ENCODE measurements at places on chromosomes 2 and 18. TPM values are rescaled to one million over a fixed set of nuclear protein-coding genes. Genes with fewer than 3 reads are reported as not detected.
A peak's percentile ranks its signal among the peaks of the same experiment; 100 is the strongest.

- no peak for DNase-seq
These were observed 3.7 kb downstream of the HTRA2 start for GRCh38 chr2:74533464-74533863.

DNA sequence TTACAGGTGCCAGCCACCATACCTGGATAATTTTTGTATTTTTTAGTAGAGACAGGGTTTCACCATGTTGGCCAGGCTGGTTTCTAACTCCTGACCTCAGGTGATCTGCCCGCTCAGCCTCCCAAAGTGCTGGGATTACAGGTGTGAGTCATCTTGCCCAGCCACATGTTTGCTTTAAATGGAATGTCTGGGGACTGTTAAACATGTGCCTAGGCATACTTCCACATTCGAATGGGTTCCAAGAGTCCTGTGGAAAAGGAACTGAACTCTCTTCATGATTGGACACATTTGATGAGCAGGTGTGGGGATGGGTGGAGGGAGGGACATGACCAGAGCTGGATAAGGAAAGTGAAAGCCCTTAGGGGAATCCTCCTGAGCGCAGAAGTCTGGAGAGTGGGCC, 58.4 kb upstream of the GREB1L start:
- DNase-seq: no peak

GRCh38 chr2:19677825-19678518, 223.8 kb downstream of the TTC32 start:
- no peak for DNase-seq

DNA sequence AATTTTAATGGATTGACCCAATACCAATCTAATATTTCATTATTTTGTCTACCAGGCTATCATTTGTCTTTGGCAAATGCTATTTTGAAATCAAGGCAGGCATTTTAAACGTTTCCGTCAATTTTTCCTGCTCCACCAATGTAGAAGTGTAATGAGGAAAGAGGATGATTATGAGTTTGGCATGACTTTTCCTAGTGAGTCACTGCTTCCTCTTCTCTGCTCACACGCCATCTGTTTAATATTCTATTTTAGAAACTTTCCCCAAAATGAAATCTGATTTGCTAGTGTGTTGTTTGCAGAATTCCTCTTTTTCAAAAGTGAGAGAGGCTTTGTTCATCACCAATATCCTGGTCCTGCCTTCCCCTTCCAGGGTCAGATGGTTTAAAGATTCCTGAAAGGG, 42.5 kb upstream of the PID1 start:
- DNase-seq: no peak

- DNase-seq: no peak
These were observed 98.6 kb downstream of the LNPK start for GRCh38 chr2:175903384-175903936.

- DNase-seq: no peak
These were observed 30.6 kb upstream of the PPP1R1C start for GRCh38 chr2:181955010-181955409.

DNA sequence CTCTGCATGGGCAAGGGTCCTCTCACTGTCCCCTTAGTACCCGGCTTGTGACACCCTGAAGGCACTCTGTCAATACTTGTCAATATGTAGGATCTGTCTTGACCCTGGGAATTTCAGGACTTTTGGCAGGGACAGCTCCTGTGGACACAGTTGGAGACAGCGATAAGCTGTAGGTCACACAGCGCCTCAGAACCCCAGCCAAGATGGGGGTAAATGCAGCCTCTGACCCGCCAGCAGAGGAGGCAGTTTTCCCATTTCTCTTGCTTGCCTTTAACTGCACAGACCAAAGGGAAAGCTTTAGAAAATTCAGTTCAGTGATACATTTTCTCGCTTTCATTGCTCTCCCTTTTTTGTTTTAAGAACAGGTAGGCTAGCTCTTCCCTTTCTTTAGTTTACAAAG, 54.8 kb upstream of the KLHL29 start:
- no peak for DNase-seq

- no peak for DNase-seq
These were observed 233.5 kb upstream of the ZEB2 start for GRCh38 chr2:144753416-144753815.

DNA sequence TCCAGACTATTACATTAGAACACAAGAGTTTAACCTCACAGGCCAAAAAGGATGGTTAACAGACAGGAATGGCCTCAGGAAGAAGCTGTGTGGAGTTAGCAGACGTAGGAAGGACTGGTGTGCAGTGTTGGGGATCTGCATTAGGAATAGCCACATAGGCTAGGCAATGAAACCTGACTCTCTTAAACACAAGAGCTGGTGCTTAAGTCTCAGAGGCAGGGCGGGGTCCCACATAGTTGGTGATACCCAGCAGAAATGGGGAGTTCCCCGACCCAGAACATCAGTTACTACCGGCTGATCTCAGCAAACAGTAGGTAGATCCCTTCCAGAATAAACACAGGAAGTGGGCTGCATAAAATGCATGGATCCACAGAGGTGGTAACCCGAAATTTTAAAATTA, 64.1 kb downstream of the CCDC93 start:
- no peak for DNase-seq

DNA sequence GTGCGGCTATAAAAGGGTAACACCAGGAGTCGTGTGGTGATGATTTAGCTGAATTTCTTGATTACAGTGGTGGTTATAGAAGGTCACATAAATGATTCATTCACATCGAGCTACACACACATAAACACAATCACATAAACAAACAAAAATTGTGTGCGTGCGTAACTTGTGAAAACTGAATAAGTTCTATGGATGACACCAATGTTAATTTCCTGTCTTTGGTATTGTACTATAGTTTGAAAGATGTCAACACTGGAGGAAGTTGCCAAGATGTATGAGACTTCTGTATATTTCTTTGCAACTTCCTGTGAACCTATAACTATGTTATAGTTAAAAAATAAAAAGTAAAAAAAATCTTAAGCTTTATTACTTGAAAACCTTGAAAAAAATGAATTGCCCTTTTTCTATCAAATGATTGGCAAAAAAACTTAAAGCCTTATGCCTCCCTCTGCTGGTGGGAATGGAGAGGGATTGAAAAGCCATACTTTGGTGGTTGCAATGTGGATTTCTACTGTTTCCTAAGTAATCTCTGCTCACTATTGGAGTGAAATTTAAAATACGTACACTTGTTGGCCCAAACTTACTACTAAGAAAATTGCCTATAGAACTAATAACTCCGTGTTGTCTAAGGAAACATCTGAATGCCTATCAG, 227.7 kb downstream of the RPIA start:
- no peak for DNase-seq

DNA sequence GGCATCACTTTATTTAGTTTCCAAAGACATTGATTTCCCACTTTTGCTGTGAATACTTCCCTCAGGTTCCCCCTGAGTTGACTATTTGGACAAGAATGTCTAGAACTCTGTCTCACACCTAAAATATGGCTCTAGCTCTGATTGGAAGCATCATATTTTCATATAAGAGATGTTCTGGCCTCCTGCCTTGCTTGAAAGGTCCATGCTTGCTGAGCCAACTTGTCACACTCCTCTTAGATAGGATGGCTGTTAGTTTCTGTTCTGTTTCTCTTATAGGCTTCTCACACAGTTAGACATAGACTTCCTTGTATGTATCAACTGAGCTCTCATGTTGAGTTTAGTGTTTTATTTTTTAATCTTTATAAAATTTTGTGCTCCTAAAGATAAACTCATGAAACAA, 87.1 kb downstream of the CNTNAP5 start:
- DNase-seq: no peak

GRCh38 chr2:109345653-109346480, 216.9 kb downstream of the SH3RF3 start:
- no peak for DNase-seq

GRCh38 chr2:239436669-239437335, 36.0 kb upstream of the HDAC4 start:
- no peak for DNase-seq

DNA sequence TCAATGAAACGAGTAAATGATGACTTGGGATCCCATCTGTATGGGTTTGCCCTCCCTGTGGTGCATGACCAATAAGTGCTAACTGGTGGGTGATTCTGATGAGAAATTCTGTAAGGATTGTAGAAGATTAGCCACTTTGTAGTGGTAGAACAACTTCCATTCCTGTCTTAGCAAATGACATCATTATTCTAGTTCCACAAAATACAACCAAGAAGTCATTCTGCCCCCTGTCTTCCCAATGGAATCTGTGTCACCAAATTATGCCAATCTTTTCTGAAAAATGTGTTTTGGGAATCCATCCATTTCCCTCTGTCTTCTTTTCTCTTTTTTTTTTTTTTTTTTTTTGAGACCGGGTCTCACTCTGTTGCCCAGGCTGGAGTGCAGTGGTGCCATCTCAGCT, 48.4 kb downstream of the SLC38A11 start:
- no peak for DNase-seq

- no peak for DNase-seq
These were observed 34.8 kb upstream of the ACAA2 start for GRCh38 chr18:49848115-49848514.

DNA sequence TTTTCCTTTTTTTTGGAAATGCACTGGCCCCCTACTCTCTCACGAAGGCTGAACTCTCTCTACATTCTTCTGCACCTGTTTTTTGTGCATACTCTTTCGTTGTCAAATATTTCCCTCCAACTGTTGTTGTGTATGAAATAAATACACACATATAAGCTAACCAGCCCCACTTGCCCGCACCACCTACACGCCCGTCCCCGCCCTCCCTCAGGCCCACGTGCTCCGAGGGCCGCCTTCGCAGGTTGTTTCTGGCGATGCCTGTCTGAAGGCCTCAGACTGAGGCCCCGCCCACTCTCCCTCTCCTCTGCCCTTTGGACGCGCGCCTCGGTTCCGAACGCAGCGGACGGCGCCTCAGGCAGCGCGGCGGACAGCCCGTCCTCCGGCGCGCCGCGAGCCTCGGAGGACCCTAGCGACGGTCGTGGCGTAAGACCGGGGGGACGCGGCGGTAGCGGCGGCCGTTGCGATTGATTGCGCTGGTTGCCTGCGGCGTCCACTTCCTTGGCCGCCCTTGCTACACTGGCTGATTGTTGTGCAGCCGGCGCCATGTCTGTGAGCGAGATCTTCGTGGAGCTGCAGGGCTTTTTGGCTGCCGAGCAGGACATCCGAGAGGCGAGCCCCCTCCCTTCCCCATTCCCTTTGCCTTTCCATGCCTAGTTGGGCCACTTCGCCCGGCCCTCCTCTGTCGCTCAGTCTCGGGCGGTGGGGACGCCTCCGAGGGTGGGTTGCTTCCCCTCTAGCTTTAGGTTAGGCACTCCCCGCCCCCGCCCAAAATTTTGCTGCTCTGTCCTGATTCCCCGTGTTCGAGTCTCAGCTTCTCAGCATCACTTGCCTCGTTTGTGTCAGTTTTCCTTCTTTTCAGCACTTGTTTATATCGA, at the start of gene TSN:
TSS of gene TSN (plus strand) at position 415 of the 875 bp plus-strand sequence. CDS start at position 544, 129 bp downstream.
- DNase-seq: peak; percentile 96

DNA sequence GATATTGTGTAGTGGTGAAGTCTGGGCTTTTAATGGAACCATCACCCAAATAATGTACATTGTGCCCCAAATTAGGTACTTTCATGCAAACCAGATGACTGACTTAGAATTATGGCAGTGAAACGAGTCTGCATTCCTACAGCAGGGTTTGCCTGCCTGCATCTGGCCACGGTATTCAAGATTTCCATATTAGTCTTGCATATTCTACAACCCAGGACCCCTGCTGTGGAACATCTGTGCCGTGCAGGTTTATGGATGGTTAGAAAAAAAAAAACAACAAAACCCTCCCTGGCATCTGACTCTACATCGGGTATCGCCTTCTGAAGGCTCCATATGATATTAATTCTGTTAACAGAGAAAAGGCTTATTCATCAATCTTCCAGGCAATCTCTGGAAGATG, 394.8 kb downstream of the DCDC2C start:
- DNase-seq: no peak

GRCh38 chr2:54677476-54678265, 45.8 kb upstream of the EML6 start:
- DNase-seq: no peak

DNA sequence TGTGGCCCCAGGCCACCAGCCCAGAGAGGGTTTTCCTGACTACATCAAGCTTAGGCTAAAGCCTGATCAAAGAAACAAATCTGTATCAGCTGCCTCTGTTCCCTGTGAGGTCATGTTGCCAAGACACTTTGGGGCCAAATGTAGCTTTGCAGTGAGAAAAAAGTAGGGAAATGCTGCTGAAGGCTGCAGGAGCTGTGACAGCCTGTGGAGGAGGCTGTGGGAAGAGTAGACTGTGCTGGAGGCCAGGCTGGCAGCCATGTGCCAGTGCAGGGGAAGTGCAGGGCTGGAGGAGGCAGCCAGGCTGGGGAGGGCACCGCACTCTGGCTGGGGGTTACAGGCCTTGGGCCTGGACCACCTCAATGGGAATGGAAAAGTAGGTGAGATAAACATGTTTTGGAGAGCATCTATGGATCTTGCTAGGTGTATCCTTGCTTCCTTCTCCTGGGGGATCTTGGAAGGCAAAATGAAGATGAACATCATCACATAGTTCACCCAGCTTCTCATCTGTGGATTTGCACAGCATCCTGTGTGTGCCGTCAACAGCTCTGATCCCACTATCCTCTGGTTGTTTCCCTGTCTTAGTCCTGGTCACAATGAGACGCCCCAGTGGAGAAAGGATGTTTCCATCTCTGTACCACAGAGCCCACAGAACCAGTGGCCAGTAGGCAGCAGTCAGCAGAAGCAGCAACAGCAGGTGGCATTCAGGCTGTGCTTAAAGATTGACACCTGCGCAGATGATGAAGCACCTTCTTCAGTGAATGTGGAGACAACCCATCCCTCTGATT, 103.8 kb upstream of the COPS8 start:
- no peak for DNase-seq

DNA sequence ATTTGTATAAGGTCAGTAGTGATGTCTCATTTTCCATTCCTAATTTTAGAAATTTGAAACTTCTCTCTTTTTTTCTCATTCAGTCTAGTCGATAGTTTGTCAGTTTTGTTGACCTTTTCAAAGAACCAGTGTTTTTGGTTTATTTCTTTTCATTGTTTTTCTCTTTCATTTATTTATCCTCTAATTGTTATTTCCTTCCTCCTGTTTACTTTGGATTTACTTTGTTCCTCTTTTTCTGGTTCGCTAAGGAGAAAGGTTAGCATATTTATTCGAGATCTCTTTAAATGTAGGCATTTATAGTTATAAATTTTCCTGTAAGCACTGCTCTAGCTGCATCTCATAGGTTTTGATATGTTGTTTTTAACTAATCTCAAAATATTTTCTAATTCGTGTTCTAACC, 65.1 kb upstream of the TXNDC2 start:
- DNase-seq: no peak

GRCh38 chr2:28342081-28342967, 50.3 kb upstream of the FOSL2 start:
- no peak for DNase-seq

CLEC4F gene
- total RNA-seq: not detected

CD207 gene
- not detected for total RNA-seq

CPLX4 gene
- not detected for total RNA-seq

SOWAHC gene
- 16.8 TPM for total RNA-seq

DLGAP1 gene
- total RNA-seq: 5.1 TPM

SP110 gene
- total RNA-seq: 28.8 TPM

SLC30A3 gene
- total RNA-seq: 3.1 TPM

RUFY4 gene
- not detected for total RNA-seq

ZNF521 gene
- total RNA-seq: 54.1 TPM

ANKRD53 gene
- 4.9 TPM for total RNA-seq

AFG3L2 gene
- 45.5 TPM for total RNA-seq

RAPGEF4 gene
- total RNA-seq: 24.7 TPM

IL36RN gene
- 0.84 TPM for total RNA-seq

Data from mesothelial cell of epicardium (in vitro differentiated cells).